Spinal cord (tissue), 10 donors: ENCODE measurements at places on chromosomes 3 and 15. TPM values are rescaled to one million over a fixed set of nuclear protein-coding genes. Genes with fewer than 3 reads are reported as not detected.

ISLR2 gene
- 7.1 TPM for total RNA-seq

GOLGA8B gene
- 46.3 TPM for total RNA-seq

TMCO5A gene
- not detected for total RNA-seq

STRIT1 gene
- not detected for total RNA-seq

PFKFB4 gene
- total RNA-seq: 15.3 TPM

- no peak for DNase-seq
These were observed 217.9 kb downstream of the THSD4 start for GRCh38 chr15:71333136-71333700.

DNA sequence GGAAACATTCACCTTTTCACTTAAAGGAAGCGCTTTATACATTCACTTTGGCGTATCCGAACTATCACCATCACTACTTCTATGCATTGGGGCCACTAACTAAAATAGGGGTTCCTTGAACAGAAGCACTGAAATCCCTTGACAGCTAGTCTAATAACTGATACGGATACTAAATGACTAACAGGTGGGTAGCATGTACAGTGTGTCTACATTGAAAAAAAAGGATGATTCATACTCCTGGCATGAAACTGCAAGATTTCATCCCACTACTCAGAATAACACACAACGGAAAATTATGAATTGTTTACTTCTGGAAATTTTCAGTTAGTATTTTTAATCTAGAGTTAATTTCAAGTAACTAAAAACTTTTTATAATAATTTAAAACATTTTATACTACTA is 96.7 kb downstream of the SMARCC1 start:
- no peak for DNase-seq

- no peak for DNase-seq
These were observed 284.8 kb downstream of the TUSC7 start for GRCh38 chr3:116994351-116994879.

GRCh38 chr3:183591881-183592521 is 36.5 kb upstream of the KLHL6 start:
- no peak for DNase-seq

DNA sequence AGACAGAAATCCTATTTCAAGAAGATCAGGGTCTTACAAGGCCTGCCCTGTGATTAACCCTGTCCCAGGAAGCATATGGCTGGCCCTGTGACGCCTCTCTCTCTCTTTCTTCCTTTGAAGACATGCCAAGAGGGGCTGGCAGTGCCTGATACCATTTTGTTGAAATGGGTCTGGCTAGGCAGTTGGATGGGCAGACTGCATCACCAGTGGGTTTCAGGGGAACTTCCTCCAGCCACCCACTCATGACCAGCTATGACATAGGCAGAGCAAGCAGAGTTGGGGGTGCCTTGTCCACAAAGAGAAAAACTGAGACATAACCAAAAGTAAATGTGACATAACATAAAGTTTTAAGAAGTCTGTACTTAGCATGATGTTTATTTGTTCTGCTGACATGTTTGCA is 31.4 kb upstream of the MANF start:
- DNase-seq: peak; percentile 1
